ENCODE measurements at places on chromosomes 3 and 15. TPM values are rescaled to one million over a fixed set of nuclear protein-coding genes. Genes with fewer than 3 reads are reported as not detected.

The IL17RE gene
- total RNA-seq, result 3.7 TPM

The ATP2B2 gene
- 0.05 TPM for total RNA-seq

The ANKRD63 gene
- not detected for total RNA-seq

The CPN2 gene
- not detected for total RNA-seq

The LMAN1L gene
- 0.32 TPM for total RNA-seq

The TMEM212 gene
- total RNA-seq, result not detected

The ACSBG1 gene
- total RNA-seq, result not detected

The OR5K2 gene
- total RNA-seq, result not detected

The LPP gene
- total RNA-seq, result 193 TPM

The BNIP2 gene
- 73.1 TPM for total RNA-seq

The DAZL gene
- not detected for total RNA-seq

The C3orf80 gene
- 13.7 TPM for total RNA-seq

The CTXND1 gene
- total RNA-seq, result not detected

The BMF gene
- 31.0 TPM for total RNA-seq

The SHC4 gene
- total RNA-seq, result 2.7 TPM

The PLS1 gene
- total RNA-seq, result 6.0 TPM

The BRPF1 gene
- 19.5 TPM for total RNA-seq

The PROS1 gene
- 13.4 TPM for total RNA-seq

The FBXO40 gene
- not detected for total RNA-seq

All from astrocyte (in vitro differentiated cells and primary cell).